ENCODE measurements at places on chromosomes 4 and X.

- DNase-seq = no peak
Observed at GRCh38 chrX:9071031-9071650, 37.2 kb upstream of the FAM9B start.

DNA sequence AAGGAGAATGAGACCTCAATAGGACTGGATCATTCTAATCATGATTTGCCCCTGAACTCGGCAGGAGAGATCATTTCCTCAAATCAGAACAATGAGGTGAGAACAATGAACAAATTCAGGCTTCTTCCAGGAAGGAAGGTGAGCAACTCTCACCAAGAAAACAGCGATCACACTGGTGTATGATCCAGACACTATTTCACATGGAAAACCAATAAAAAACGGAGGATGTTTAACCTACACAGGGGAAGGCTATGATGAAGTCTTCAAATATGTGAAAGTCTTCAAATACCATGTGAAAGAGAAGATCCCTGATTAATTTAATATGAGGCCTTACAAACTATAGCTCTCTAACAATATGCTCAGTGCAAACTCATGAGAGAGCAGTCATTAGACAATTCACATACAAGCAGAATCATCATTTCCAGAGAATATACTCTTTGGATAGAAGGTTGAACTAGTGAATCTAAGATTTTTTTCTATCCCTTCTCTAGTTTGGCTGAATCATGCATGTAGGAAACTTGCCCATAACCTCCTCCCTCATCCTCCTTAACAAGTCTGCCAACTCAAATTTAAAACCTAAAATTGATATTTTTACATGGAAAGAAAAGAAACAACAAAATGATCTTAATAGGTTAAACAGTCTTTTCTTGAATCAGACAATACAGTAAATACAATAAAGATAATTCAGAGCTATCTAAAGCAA, 122.5 kb downstream of the ADAMTS3 start:
- no peak for DNase-seq

DNA sequence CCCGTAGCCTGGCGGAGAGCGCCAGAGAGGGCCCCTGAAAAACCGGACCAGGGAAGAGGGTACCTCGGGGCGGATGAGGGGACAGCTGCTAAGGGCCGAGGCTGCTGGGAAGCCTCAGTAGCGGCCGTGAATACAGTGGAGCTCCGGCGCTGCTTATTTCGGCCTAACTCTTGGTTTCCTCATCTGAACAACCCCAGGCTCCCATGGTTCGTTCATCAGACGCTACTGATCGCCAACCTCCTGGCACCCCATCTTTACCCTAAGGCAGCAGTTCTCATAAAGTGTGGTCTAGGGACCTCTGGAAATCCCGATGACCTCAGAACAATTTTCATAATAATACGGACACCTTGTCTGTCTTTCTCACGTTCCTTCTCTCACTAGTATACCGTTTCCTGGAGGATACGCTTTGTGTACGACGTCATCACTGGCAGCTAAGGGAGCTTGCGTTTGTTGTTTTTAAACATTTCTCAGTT, 645 bp upstream of the RAB28 start:
- no peak for DNase-seq

DNA sequence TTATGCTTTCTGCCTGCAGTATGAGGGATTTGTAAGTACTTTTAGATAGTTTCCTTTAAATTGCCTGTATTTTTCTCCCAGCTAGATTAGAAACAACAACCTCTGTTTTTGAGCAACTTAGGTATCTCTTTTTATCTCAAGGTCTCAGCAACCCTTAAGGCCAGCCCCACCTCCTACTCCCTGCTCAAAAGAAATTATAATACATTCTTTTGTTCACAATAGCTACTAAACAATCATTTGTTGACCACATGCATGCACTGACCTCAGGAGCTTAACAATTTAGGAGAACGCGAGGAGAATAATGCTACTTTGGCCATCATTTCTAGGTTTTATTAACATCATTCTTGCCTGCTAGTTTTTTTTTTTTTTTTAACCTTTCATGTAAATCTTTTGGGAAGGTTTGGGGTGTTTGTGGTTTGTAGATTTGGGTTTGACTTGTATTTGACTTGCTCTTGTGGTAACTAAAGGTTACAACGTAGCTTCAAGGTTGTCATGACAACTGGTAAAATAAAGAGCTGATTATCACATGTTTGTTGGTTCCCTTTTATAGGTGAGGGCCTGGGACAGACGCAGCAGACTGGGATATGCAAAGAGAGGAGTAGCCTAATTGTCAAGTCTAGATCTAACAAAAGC, 145.4 kb upstream of the PLAC1 start:
- DNase-seq = no peak

GRCh38 chr4:187125062-187125461, 401.4 kb upstream of the FAT1 start:
- DNase-seq = no peak

GRCh38 chr4:154475820-154476219, 15.8 kb downstream of the DCHS2 start:
- no peak for DNase-seq

GRCh38 chr4:121936101-121936500, 15.8 kb downstream of the TRPC3 start:
- no peak for DNase-seq

- DNase-seq = no peak
Observed at GRCh38 chrX:33273535-33273934, 62.2 kb upstream of the DMD start.

GRCh38 chr4:121728066-121728465, 31.3 kb upstream of the ANXA5 start:
- no peak for DNase-seq

GRCh38 chr4:174681723-174682300, 147.2 kb downstream of the GLRA3 start:
- no peak for DNase-seq

- DNase-seq = no peak
Observed at GRCh38 chr4:156981262-156981769, 9.7 kb upstream of the PDGFC start.

- DNase-seq = no peak
Observed at GRCh38 chrX:70553516-70553915, 108.9 kb downstream of the DLG3 start.

DNA sequence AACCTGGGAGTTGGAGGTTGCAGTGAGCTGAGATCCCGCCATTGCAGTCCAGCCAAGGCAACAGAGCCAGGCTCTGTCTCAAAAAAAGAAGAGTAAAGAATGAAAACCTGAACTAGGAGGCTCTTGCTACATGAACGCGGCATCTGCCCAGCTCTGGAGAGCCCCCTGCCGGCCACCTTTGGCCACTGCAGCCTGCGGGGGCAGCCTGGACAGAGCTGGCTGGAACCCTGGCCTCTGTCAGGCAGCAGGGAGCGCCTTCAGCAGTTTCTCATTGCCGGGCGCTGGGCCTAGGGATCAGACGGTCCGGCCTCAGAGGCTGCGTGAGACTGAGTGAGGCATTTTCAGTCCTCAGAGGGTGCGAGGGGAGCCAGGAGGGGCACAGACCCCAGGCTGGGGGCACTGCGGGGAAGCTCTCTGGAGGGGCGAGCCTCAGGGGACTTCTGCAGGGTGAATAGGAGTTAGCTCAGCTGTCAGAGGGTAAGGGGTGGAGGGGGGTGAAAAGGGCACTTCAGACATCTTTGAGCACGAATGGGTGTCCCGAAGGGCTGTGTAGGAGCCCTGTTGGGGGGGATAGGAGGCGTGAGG, 17.5 kb downstream of the DOK7 start:
- peak; percentile 40 for DNase-seq

DNA sequence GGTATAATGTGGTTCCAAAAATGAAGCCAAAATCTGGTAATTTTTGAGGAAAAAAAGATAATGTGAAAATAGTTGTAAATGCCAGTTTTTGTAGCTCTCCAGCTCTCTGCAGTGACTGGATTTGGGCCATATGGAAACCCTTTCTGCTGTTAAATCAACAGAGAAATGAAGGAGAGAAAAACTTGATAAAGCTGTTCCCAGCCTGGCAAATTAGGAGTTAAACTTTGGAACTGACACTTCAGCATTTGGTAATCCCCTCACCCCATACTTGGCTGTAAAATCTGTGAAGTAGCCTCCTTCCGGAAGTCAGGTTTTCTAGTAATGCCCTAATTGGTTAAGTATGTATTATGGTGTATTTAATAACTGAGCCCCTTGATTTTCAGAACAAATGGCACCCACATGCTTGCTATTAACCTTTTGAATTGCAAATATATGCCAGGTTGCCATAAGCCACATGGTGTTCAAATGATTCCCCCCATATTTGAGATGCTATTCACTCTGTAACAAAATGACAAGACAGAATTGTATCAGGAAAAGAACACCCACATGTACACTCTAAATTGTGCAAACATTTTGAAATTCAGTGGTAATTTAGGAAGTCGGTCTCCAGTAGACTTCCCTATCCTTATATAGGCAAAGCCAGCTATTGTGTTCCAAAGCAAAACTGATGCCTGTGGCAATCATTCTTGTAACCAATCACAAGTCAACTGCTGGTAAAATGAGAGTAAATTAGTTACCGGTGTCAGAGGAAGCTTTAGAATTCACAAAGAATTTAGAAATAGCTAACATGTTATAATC, 96.3 kb upstream of the ADAMTS3 start:
- DNase-seq = no peak

- DNase-seq = no peak
Observed at GRCh38 chr4:139550724-139551429, 5.1 kb downstream of the SETD7 start.

DNA sequence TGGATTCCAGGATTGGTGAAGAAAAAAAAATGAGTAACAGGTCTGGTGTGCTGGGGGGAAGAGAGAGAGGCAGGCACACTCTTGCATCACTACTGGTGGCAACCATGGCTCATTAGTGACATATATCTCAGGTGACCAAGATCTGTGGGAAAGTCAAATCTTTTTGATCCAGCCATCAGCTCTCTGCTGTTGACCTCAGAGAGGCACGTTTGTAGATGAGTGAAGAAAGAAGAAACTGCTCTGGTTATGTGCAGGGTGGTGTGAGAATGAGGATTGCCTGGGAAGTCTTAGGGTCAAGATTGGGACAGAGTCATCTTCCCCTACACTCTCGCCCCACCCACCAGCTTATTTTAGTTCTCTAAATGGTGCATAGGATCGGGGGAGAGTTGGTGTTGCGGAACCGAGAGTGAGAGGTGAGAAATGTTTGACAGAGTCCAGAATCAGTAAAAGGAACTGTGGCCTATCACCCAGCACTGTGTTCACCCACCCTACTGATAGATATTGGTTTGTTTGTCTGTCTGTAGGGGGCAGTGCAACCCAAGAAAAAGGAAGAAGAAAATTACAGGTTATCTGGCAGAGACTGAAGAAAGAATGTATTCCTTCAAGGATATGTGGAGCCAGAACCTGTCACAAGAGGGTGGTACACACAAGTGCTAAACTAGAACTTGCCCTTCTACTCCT, 21.9 kb downstream of the ARMCX6 start:
- no peak for DNase-seq

DNA sequence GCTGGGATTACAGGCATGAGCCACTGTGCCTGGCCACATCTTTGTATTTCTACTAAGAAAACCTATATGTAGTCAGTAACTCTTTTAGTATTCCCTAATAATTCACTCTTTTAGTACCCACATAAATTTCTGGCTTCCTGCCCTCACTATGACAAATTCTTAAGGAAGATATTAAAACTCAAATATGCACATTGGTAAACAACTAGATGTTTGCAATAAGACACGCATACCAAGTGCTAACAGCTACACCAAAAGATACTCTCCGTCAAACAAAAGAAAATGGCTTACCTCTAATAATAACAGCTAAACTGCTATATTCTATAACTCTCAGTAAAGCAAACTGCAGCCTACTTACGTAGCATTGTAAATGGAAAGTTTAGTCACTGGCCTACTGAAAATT, 6.3 kb downstream of the UBA6 start:
- DNase-seq = no peak

GRCh38 chr4:158826882-158827281, 58.1 kb downstream of the FNIP2 start:
- DNase-seq = no peak

- no peak for DNase-seq
Observed at GRCh38 chr4:137740141-137740540, 207.8 kb upstream of the PCDH18 start.

DNA sequence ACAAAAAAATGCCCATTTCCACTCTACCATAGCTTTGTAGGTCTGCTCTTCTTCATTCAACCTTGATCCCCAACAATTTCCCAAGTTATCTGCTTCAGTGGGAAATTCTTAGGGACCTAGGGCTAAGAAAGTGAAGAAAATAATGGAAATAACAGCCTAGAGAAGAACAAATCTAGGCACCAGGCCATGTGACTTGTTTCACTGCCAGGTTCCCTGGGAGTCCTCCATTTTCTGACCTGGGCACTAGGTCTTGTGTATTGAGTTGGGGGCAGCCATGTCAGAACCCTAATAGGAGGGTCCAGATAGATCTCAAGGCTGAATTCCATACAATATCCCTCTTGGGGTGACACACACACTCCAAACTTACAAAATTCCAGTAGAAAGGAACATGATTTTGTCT, 194.6 kb upstream of the STK26 start:
- DNase-seq = no peak

GRCh38 chrX:32155044-32155638, 1056.2 kb downstream of the DMD start:
- no peak for DNase-seq

DNA sequence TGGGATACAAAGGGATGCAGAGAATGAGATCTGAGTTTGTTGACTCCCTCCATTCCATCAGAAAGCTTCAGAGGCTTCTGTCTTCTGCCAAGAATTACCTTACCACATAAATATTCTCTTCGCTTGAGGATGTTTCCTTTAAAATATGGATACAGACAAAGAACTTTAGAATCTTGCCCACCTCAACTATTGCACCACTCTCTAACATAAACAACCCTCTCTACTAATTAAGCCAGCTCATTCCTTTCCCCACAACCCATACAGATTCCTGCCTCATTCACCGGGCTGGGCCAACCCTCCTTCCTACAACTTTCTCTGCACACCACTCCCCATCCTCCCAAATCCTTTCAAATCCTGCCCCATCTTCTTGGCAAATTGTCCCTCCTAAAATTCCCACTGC, 315.8 kb downstream of the RAB28 start:
- DNase-seq = no peak

- DNase-seq = no peak
Observed at GRCh38 chrX:129980540-129981199, 1.8 kb upstream of the BCORL1 start.

DNA sequence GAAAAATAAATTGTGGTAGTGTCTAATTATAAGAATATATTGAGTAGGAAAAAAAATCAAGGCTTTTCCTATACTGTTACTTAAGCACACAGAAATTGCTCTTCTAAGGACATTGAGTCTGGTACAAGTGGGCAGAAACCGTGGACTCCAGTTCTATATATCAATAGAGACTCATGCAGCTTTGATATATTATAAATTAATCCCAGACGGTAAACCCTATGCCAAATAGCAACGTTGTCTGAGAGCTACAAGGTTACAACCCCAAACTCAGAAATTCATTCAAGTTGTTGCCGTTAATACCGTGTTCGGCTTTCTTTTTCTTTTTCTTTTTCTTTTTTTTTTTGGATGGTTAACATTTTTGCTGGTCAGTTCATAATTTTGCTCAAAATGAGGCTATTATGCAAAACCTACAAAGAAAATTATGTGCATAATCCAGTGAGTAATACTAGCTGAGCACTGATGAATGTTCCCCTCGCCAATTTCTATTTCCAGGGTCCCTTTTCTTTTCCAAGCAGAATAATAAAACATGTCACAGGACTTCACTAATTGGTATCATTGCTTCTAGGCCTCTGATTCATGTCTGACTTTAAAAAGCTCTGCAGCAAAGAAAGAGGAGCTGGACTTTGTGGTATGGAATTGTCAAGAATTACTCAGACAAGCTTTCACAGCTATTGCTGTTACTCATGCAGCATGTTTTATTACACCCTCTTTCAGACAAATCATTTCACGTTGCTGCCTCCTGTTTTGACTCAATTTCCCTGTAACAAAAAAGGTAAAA, 737.7 kb downstream of the NLGN4X start:
- no peak for DNase-seq

Measured in amygdala (tissue), 56 donors.